ENCODE measurements at places on chromosomes 12 and 14.

DNA sequence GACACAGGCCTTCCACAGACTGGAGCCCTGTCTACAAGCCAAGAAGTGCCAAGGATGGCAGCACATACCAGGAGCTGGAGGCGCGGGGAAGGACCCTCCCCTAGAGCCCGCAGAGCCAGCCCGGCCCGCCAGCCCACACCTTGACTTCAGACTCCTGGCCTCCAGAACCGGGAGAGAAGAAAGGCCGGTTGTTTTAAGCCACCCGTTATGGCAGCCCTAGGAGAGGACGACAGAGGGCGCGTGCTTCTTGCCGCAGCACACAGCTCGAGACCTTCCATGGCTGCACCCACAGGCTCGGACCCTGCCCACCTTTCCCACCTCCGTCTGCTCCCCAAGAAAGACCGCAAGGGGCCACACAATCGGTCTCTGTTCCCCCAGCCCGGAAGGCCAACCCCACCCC is 53.7 kb downstream of the RNF34 start:
- no peak for DNase-seq

DNA sequence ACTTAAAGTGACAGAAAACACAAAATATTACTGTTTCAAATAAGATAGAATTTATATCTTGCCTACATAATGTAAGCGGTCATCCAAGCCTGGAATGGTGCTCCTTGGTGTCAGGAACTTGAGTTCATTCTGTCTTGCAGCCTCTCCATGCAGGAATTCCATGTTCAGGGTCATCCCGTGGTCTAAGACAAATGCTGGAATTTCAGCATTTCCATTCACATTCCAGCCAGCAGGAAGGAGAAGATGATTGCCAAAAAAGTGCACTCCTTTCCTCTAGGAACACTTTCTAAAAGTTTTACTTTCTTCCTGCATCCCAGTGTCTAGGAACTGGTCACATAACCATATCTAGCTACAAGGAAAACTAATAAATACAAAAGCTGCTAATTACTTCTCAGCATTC is 106.3 kb downstream of the PTPRO start:
- DNase-seq, result no peak

DNA sequence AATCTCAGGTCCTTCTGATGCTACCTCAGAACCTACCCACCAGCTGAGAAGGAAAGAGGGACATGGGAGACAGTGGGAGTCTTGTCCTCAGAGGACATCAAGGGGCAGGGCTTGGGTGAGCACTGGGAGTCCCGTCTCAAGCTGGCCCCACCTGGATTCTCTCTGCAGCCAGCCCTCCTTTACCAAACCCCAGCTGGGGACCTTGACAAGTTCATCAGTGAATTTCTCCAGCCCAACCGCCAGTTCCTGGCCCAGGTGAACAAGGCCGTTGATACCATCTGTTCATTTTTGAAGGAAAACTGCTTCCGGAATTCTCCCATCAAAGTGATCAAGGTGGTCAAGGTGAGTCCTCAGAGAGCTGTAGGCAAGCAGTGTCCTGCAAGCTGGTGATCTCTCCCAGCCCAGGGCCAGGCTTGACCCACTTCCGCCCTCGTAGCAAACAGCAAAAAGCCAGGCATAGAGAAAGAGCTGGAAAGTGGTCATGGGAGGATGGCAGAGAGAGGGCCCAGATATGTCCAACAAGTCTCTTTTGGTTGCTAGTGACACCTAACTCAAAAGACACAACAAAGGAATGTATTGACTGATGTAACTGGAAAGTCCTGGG is 14.2 kb upstream of the OAS2 start:
- DNase-seq, result no peak

DNA sequence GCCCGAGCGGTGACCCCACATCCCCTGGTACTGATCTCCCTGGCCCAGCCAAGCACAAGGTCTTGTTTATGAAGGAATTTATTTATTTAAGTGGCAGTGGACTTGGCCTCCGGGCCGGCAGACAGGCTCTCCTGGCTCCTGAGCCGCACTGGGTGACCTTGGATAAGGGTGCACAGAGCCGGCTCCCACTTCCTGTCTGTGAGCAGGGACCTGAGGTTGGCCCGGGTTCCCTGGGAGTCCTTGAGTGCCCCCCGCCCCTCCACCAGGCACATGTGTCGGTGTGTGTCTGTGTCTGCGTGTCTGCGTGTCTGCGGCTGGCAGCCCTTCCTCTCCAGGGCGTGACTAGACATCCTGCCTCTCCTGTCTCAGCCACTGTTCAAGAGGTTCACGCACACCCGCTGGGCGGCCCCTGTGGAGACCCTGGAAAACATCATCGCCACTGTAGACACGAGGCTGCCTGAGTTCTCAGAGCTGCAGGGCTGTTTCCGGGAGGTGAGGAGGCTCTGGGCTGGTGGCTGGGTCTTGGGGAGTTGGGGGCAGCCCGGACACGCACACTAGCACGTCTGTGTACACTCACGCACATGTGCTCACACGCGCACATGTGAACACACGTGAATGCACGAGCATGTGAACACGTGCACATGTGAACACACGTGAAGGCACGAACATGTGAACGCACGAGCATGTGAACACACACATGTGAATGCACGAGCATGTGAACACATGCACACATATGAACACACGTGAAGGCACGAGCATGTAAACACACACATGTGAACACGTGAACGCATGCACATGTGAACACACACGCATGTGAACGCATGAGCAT is 9.3 kb downstream of the TNFAIP2 start:
- DNase-seq, result no peak

DNA sequence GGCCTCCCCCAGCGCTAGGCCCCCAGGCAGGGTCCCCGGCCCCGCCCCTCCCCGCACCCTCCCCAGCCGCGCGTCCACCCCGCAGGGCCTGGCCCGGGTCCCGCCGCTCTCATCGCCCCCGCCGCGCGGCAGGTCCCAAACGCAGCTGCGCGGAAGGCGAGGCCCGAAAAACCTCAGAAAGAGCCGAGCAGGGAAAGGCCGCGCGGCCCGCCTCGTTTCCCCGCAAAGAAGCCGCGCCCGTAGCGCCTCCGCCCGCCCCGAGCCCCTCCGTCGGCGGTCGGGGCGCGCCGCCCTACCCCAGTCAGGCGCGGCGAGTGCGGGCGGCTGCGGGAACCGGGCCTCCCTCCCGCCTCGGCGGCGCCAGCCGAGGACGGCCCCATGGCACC is 324 bp downstream of the POLE start:
- DNase-seq, result no peak

GRCh38 chr12:78418919-78419318 is 445.7 kb upstream of the SYT1 start:
- DNase-seq, result peak; percentile 4

DNA sequence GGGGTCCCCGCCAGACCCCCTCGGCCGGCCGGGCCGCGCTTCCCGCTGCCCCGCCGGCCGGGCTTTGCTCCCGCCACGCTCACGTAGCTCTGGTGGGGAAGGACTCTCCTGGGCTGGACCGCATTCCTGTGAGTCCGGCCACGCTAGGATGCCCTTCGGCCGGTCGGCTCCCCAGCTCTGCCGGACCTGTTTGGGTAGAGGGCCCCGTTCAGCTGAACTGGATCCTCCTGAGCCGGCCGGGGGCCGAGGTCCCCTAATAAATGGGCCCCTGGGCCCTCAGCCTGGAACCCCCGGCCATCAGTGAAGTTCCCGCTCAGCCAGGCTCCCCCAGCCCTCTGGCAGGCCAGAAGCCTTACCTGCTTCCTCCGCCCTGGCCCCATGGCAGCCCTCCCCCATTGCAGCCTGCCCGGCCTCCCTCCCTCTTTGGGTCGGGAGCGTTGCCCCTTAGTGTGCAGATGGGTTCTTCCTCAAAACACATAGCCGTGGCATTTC is 593 bp downstream of the UNC119B start:
- DNase-seq, result no peak

GRCh38 chr12:65279369-65280112 is 1.1 kb downstream of the MSRB3 start:
- no peak for DNase-seq

GRCh38 chr14:73049428-73049827 is 8.9 kb upstream of the RBM25 start:
- no peak for DNase-seq

DNA sequence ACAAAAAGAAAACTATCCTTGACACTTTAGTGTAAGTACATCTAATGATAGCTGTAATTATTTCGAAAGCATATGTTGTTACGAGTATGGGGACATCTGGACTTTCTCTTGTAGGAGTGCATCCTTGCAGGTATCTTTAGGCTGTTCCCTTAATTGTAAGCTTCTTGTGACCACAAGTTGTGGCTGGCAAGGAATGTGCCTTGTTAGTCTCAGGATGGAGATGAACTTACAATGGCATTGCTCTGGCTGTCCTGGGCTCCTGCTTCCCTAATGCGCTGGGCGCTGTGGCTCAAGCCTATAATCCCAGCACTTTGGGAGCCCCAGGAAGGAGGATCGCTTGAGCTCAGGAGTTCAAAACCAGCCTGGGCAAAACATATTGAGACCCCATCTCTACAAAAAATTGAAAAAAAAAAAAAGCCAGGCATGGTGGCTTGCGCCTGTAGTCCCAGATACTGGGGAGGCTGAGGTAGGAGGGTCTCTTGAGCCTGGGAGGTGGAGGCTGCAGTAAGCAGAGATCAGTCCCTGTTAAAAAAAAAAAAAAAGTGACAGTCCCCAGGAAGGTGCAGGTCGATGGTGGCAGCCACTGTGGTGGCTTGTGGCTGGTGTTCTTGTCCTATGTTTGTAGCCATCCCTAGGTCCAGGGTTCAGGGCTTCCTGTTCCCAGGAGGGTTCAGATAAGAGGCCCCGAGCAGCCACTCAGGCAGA is 23.7 kb upstream of the PPP1R13B start:
- no peak for DNase-seq

GRCh38 chr14:76904100-76904739 is 78.0 kb downstream of the LRRC74A start:
- peak; percentile 55 for DNase-seq

All from inflammatory macrophage treated with lipopolysaccharide for 4 hours (primary cell).